ENCODE measurements at places on chromosomes 13 and 19.
A peak's percentile ranks its signal among the peaks of the same experiment; 100 is the strongest.

GRCh38 chr19:49851456-49852259 lies 699 bp downstream of the PTOV1 start:
- DNase-seq: peak; percentile 44

DNA sequence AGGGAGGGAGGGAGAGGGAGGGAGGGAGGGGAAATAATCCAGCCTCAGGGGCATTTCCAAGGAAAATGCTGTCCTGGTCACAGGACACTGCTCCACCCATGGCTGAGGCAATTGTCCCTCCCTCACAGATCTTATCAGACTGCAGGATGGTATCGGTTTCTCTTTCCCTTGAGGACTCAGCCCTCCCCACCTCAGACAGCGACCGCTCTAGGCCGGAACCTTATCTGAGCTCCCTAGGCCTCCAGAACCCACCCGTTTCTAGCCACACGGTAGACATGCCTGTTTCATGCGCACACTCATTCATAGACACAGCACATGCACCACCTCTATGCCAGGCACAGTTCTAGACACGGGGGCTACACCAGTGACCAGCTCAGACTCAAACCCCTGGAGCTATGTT lies 10.0 kb upstream of the IZUMO2 start:
- DNase-seq: no peak

DNA sequence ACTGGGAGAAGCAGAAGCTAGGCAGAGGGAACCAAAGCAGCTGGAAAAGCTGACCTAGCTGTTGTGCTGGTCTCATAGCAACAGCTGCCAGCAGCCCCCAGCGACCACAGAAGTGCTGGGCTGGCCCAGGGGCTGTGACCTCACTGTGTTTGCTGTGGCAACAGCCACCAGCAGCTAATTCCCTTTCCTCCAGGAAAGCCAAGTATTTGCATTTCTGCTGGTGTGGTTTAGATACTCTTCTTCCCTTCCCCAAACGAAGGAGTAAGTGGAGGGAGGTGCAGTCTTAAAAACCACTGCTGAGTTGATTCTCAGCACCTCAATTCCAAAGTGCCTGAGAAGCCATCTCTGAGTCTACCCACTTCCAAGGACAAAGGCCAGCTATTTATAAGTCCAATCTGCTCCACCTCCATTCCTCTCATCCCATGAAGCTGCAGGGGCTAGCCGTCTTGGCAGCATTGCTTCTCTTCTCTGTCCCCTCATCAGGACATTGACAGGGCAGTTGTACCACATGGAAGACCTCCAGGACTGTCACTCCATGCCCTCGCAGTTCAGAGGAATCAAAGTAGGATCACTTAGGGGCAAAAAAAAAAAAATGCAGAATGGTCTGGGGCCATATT lies 11.5 kb upstream of the CCDC97 start:
- peak; percentile 93 for DNase-seq

DNA sequence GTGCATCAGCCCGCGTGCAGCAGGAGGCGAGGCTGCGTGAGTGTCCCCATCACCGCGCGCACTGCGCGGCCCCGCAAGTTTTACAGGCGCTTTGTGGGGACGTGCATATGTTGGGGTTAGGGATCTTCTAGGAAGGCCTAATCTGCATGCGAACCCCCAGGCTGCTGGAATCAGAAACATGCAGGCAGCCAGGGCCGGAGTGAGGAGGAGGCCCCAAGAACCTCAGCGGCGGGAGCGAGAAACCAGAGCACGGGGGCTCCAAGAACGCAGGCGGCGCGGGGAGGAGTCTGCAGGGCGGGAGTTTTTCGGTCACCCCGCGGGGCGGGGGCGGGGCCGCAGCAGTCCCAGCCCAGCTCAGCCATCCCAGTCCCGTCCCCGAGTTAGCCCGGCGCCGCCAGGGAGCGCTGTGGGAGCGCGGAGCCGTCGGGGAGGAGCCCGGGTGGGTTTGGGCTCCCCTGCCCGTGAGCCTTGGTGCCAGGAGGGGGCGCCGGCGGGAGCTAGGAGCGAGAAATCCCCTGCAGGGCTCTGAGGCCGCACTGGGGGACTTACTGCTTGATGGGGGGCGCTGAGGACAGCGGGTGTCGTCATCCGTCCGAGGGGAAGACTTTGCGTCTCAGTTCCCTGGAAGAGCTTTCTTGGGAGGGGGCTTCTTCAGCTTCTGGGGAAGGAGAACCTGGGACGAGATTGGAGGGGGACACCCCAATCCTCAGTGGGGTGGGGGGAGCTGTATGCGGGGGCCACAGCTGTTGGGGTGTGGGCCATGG lies 933 bp upstream of the NRTN start:
- DNase-seq: peak; percentile 97

DNA sequence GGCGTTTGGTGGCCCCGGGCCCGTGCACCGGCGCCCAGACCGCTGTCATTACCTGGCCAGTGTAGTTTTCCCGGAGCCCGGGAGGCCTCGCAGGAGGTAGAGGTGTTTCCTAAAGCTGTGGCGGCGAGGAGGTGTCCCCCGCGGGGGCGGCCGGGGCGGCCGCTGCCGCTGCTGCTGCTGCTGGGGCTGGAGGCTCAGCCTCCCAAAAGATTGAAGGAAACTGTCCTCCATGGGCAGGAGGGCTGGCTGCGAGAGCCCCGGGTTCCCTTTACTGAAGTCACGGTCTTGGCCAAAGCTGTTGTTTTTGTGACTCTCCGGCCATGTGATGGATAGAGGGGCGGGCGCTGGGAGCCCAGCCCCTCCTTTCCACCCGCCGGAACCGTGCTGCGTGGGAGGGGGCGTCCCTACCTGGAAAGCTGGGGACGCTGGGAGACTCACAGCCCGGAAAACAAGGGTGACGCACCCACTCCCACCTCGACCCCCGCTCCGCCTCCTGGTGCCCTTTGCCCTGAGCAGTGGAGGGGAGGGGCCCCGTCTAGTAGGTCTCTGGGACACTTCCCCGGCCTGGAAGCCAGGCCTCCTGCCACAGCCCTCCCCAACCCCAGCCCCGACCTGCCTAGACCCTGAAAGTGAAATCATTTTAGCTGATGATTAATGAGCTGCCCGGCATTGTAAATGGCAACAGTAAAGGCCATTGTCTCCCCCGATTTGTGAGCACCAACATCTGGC lies at the start of gene N4BP2L1:
Gene N4BP2L1, minus strand, starts transcription at position 279 of the 729 bp plus-strand sequence. Its CDS starts 48 bp downstream, at position 231.
- peak; percentile 80 for DNase-seq

GRCh38 chr19:567296-567900 lies 5.0 kb upstream of the BSG start:
- DNase-seq: no peak

DNA sequence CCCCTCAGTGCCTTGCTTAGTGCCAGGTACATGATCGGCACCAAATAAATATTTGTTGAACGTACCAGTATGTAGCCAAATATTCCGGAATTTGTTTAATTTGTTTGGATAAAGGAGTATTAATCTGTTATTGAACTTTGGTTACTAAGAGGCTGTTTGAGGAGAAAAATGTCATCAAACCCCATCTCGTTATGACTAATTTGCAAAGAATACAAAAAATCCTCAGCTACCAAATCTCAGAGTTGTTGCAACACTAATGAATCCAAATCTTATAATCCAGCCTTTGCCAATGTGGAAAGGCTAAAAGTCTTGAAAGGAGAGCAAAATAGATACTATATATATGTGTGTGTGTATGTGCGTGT lies 79.5 kb downstream of the KLF5 start:
- peak; percentile 63 for DNase-seq

- no peak for DNase-seq
Measured at GRCh38 chr19:3274942-3275582, 50.6 kb downstream of the CELF5 start.
